Muscle of leg (tissue), 16 donors: ENCODE measurements at places on chromosomes 6 and 20. TPM values are rescaled to one million over a fixed set of nuclear protein-coding genes. Genes with fewer than 3 reads are reported as not detected.

DNA sequence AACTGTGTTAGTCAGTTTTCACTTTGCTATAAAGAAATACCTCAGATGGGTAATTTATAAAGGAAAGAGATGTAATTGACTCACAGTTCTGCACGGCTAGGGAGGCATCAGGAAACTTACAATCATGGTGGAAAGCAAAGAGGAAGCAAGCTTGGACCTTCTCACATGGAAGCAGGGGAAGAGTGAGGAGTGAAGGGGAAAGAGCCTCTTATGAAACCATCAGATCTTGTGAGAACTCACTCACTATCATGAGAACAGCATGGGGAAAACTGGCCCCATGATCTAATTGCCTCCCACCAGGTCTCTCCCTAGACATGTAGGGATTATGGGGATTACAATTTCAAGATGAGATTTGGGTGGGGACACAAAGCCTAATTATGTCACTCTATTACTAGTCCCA, 41.3 kb upstream of the PLAGL1 start:
- H3K4me3 ChIP-seq = no peak overlapping the region
- no peaks in the 10 kb centered on the region for H3K27me3 ChIP-seq
- no peak for DNase-seq
- H3K27ac ChIP-seq = no peak overlapping the region

- H3K27me3 ChIP-seq = no peaks in the 10 kb centered on the region
- H3K4me1 ChIP-seq = peaks cover 4% of the 10 kb centered on the region
- no peak overlapping the region for H3K27ac ChIP-seq
- H3K4me3 ChIP-seq = no peak overlapping the region
- peaks cover 38% of the 10 kb centered on the region for H3K36me3 ChIP-seq
Measured at GRCh38 chr6:34867484-34867883, 20.4 kb downstream of the TAF11 start.

GRCh38 chr6:39144481-39145173, 29.6 kb upstream of the SAYSD1 start:
- H3K27ac ChIP-seq = no peak overlapping the region
- no peaks in the 10 kb centered on the region for H3K36me3 ChIP-seq
- no peak for DNase-seq
- no peaks in the 10 kb centered on the region for H3K27me3 ChIP-seq

DNA sequence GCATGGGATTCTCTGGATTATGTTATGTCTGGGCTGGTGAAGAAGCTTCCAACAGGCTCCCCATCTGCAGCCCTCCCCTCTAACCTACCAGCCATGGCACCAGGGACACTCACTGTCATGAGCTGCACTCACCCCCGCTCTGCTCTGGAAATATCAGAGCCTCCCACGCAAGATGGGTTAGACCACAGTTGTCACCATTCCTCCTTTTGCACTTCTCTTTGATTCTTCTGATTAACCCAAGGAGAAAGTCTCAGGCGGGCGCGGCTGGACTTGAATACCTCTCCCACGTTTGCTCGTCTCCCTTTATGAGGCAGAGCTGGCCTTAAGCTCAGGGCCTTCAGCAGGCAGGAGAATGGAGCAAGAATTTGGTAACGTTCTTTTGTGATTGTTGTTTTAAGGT, 128.1 kb downstream of the CEBPB start:
- no peak overlapping the region for H3K27ac ChIP-seq
- H3K36me3 ChIP-seq = no peaks in the 10 kb centered on the region
- peaks cover 3% of the 10 kb centered on the region for H3K27me3 ChIP-seq
- peaks cover 23% of the 10 kb centered on the region for H3K4me1 ChIP-seq
- no peak overlapping the region for H3K4me3 ChIP-seq
- DNase-seq = no peak

SLC22A2 gene
- 0.04 TPM for total RNA-seq

CST1 gene
- total RNA-seq = not detected

DNA sequence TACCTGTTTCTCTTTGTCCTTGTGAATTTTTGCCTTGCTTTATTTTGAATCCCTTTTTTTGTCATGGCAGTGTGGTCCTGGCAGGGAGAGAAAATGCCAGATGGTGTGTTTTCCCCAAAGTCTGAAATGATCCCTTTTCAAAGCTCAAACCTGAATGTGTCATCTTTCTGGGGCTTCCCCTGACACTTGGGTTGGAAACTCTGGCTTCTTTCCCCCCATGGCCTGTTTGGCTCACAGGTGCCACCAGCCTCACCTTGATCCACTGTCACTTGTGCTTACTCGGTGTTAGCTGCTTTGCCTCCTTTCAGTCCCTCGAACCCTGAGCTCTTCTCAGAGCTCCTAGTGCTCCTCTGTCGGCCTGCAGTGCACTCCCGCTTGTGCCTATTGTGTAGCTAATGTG, 22.3 kb downstream of the MYBL2 start:
- no peak for DNase-seq
- H3K27me3 ChIP-seq = no peaks in the 10 kb centered on the region

DNA sequence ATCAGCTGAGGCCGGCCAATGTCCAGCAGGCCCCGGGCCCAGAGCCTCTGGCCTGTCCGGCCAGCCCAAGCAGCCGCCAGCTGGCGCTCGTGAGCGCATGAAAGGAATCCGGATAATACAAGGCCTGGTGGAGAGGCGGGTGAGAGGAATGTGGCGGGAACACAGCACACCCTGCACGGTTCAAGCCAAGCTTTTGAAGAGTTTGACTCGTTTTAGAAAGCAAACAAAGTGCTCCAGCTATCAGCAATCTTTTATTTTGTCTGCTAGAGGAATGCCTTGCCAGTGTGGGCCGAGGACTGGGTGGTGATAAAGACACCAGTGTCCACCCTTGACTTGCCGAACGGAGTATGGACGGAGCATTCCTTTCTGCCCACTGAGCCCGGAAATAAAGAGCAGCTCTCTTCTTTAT, 9.3 kb upstream of the NEDD9 start:
- DNase-seq = peak; percentile 59
- no peaks in the 10 kb centered on the region for H3K27me3 ChIP-seq
- no peak overlapping the region for H3K4me3 ChIP-seq
- no peaks in the 10 kb centered on the region for H3K36me3 ChIP-seq
- H3K4me1 ChIP-seq = peaks cover 5% of the 10 kb centered on the region

MYBL2 gene
- 6.4 TPM for total RNA-seq
